Smooth muscle cell of the brain vasculature (primary cell): ENCODE measurements at places on chromosomes 13 and 19.

- DNase-seq = no peak
These were observed 243.7 kb downstream of the FOXO1 start for GRCh38 chr13:40422588-40423235.

DNA sequence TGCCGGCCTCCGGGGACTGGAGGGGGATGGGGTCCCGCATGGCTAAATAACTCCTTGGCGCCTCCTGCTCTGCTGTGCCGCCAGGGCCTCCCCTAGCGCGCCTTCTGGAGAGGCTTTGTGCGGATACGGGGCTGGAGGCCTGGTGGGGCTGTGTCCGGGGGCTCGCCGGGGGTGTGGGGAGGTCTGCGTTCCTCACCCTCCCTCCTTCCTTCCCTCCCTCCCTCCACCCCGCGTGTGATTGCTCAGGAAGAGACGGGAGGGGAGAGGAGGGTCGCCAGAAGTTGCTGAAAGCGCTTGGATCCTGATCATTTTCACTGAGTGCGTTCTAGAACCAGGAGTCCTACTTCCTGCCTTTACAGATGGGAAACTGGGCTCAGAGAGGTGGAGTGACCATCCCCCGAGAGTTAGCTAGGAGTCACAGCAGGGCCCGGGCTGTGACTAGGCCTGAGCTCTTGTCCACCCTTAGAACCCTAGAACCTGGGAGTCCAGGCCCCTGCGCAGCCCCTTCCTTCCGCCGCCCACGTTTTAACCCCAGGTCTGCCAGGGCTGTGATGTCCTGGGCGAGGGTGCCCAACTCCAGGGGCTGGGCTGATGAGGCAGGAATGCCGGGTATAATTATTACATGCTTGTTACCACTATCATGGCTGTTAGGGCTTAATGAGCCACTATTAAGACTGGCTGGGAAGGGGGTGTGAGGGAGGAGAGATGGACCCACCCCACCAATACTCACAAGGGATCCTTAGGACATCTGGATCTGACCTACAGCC is 782 bp upstream of the JUND start:
- no peak for DNase-seq

DNA sequence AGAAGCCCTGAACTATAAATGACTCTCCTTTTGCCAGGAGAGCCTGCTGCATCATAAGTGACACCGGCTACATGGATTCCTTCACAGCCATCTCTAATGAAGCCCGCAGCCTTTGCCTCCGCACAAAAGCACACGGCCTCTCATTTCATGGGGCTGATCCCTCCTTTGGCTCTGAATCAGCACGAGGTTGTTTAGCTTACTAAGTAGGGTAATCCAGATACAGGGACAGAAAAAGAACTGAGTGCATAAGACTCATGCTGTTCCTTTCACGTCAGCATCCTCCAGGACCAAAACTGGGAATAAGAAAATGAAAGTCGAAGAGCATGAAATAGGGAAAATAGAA is 136.3 kb downstream of the DCT start:
- DNase-seq = no peak

- DNase-seq = no peak
These were observed 2202.0 kb downstream of the PCDH9 start for GRCh38 chr13:65028101-65028500.

DNA sequence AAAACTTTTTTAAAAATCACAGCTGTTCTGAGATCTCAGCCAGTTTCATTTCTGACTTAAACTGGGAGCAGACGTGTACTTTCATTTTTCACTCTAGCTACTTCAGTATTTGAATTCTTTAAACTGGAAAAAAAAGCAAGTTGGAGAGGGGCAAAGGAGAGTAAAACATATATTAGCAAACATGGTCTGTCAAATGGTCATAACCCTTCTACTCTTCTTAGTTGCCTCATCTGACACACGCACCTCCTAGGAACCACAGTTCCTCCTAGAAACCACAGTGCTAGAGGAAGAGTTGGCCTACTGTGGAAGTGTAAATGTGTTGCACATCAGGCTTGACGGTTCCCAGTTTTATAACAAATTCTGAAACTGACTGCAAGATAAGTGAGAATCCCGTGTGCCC is 47.2 kb downstream of the TM9SF2 start:
- DNase-seq = no peak
